AG04449 (cell line): ENCODE measurements at places on chromosomes 7 and 10.

- no peak for DNase-seq
These were observed 395 bp upstream of the ZNF25 start for GRCh38 chr10:37976880-37977203.

DNA sequence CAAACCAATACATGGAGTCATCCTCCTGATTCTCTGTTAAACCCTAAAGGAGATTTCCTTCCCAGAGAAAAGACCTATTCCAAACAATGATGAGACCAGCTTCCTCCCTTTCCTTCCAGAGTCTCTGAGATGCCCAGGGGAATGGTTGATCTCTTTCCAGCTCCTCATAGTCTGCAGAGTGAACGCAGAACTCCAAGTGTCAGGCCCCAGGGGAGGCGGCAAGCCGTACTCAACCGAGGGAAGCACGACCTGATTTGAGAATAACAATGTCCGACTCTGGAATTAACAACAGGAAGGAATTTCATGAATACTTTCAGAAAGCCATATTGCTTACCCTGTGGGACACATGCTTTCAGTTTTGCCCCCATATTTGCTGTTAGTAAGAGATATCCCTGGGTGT, 241.7 kb upstream of the GLI3 start:
- DNase-seq, result no peak

GRCh38 chr10:49534670-49535381, 4.1 kb downstream of the ERCC6 start:
- DNase-seq, result no peak

DNA sequence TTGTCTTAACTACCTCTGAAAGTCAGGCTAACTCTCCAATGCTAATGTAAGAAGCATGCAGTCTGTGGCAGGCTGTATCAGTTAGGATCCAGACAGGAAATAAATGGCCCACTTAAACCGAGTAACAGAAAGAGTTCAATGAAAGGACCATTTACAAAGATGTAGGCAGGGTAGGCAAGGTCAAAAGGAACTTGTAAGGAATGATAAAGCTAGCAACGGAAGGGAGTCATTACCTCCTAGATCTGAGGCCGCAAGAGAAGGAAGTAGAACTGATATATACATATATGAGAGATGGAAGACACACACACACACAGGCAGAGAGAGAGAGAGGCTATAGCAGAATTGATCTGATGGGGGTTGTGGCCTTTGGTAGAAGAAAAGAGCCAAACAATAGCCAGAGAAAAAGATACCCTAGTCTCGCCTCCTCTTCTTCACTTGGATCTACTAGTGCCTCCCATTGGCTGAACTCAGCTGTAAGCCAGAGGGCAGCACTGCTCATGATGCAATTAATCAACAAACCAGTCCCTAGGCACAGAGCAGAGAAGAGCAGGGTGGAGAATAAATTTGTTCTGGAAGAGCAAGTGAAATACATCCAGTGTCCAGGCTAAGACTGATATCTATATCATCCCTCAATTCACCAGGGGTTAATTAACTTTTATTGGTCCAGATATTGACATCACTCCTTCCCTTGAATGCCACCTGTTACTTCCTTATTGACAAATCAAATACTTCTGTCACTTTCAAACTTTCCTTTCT, 91.2 kb downstream of the LSMEM1 start:
- DNase-seq, result no peak

GRCh38 chr10:35346248-35346647, 9.9 kb downstream of the CCNY start:
- no peak for DNase-seq

DNA sequence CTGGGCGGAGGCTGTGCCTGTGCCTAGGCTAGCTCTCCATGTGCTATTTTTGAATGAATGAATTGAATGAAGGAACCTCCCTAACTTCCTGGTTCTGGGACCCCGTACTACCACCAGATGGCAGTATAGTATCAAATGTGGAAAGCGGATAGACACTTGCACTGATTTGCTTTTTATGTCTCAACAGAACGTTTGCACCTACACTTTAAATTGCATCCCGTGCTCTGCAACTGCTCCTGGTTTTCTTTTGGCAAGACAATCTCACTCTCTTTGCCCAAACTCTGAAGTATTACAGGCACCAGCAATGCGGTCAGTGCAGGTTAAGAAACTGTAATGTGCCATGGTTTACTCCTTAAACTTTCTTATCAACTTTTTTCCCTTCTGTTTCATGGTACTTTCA, 6.5 kb downstream of the FZD8 start:
- DNase-seq, result no peak

- no peak for DNase-seq
These were observed 14.7 kb upstream of the NXPH1 start for GRCh38 chr7:8418629-8419245.

- no peak for DNase-seq
These were observed 561 bp downstream of the FGFR2 start for GRCh38 chr10:121597504-121598262.

DNA sequence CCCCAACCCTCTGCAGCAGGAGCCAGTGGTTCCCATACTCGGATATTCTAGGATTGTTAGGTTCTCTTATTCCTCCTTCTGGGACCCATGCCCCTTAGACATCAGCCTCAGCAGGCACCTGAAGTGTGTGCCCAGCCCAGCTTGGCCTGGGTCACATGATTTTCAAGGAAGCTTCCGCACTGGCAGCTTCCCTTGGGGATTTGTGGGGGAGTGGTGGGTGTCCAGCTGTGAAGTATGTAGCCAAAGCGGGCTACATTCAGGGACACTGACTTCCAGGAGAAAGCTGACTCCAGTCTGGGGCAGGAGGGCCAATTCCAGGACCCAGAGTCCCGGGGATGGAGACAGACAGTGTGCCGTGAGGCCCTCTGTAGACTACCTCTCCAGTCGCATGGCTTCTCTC, 1.3 kb downstream of the LDB1 start:
- DNase-seq, result no peak

DNA sequence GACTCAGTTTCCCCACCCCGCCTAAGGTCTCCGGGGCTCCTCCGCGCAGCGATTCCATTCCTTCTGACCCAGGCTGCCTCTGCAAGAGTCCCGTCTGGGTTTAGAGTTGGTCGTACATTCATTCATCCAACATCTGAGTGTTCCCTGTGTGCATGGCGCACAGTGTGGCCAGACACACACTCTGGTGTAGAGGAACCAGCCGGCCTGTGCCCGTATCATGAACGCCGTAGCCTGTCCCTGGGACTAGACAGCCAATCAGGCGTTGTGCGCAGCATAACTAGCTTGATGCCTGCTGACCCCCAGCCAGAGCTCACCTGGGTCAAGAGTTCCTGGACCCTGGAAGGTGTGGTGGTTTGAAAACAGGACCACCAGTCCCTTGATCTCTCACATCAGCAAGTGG, 20.9 kb upstream of the PDGFA start:
- DNase-seq, result no peak

DNA sequence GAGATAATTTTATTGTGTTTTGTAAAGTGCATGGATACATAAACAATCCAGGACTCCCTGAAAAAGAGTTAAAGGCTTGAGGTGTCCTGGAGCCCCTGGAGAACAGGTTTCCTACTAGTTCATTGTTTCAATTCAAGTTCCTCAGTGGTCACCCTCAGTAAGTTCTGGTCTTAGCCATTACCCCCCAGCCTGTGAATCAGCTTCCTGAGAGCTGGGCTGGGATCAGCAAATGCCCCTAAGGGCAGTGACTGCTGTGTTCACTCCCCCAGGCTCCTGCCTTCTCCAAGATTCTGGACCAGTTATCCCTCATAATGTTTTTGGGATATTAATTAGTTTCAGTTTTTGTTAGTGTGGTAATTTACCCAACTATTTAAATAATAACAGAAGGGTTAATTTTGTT, 151.6 kb upstream of the PRSS58 start:
- no peak for DNase-seq

GRCh38 chr7:123398921-123399320, 135.5 kb downstream of the IQUB start:
- no peak for DNase-seq

GRCh38 chr7:38244516-38244915, 28.9 kb downstream of the TARP start:
- no peak for DNase-seq

- no peak for DNase-seq
These were observed 31.2 kb downstream of the ABLIM1 start for GRCh38 chr10:114626841-114627240.
